Type B pancreatic cell (in vitro differentiated cells): ENCODE measurements at places on chromosomes 4 and X.

- no peaks in the 10 kb centered on the region for H3K27me3 ChIP-seq
- DNase-seq = no peak
- H3K27ac ChIP-seq = no peak overlapping the region
- H3K4me3 ChIP-seq = no peak overlapping the region
- H3K36me3 ChIP-seq = no peaks in the 10 kb centered on the region
- peaks cover 9% of the 10 kb centered on the region for H3K4me1 ChIP-seq
Observed at GRCh38 chr4:14853176-14853943, 148.9 kb upstream of the CPEB2 start.

GRCh38 chrX:114267142-114267541 lies 316.7 kb upstream of the HTR2C start:
- H3K36me3 ChIP-seq = no peaks in the 10 kb centered on the region
- no peak for DNase-seq
- H3K4me1 ChIP-seq = no peaks in the 10 kb centered on the region
- H3K4me3 ChIP-seq = no peak overlapping the region
- H3K27ac ChIP-seq = no peak overlapping the region

- peaks cover 23% of the 10 kb centered on the region for H3K4me1 ChIP-seq
- H3K27ac ChIP-seq = no peak overlapping the region
- no peak overlapping the region for H3K4me3 ChIP-seq
- no peaks in the 10 kb centered on the region for H3K27me3 ChIP-seq
- H3K36me3 ChIP-seq = no peaks in the 10 kb centered on the region
Observed at GRCh38 chr4:113170805-113171468, 121.5 kb downstream of the ANK2 start.

- H3K36me3 ChIP-seq = no peaks in the 10 kb centered on the region
- H3K27ac ChIP-seq = no peak overlapping the region
- no peaks in the 10 kb centered on the region for H3K27me3 ChIP-seq
- no peaks in the 10 kb centered on the region for H3K4me1 ChIP-seq
Observed at GRCh38 chrX:78725287-78725686, 22.2 kb upstream of the LPAR4 start.

GRCh38 chrX:150225756-150226155 lies 137.4 kb upstream of the MAMLD1 start:
- no peak overlapping the region for H3K4me3 ChIP-seq
- no peaks in the 10 kb centered on the region for H3K36me3 ChIP-seq
- H3K27ac ChIP-seq = no peak overlapping the region
- H3K27me3 ChIP-seq = peaks cover 9% of the 10 kb centered on the region
- no peaks in the 10 kb centered on the region for H3K4me1 ChIP-seq
- DNase-seq = peak; percentile 48

DNA sequence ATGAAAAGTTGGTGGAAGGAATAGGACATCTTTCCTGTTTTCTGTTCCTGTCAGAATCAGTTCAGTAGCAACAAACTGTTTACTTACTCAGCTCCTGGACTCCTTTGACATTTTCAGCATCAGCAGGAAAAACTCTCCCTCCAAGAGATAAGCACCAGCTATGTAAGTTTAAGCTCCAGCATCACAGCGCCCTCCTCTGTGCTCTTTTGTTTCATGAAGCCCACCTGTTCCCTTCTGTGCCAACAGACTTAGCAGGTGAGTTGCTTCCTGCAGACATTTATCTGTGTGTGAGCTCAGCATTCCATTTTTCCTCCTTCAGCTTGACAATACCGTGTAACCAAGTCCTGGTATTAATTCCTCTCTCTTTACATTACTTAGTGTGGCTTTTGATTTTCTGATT lies 644.1 kb upstream of the AGA start:
- peaks cover 5% of the 10 kb centered on the region for H3K27me3 ChIP-seq
- no peak overlapping the region for H3K27ac ChIP-seq
- H3K4me3 ChIP-seq = no peak overlapping the region
- no peaks in the 10 kb centered on the region for H3K36me3 ChIP-seq

DNA sequence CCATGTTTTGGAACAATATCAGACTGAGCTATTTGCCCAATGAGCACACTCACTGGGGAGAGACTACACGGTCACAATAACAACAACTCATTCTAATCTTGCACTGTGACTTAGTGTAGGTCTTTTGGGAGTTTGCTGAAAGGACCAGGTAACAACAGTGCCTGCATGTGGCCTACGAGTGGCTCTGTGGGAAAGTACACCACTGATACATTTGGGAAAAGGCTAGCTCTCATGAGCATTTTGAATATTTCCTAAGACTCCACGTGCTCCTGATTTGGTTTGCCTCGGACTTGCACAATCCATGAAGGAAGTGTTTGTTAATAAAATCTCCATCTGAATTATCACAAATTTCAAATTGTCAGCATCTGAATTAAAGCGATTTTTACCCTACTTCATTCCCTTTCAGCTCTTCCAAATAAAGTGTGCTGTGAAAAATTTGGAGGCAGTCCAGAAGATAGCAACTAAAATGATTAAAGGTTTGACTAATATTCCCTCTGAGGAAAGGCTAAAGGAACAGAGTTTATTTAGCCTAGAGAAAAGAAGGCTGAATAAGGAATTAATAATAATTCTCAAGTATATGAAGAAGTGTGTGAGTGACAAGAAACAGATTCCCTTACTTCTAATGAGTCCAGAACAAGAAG lies 406.4 kb downstream of the PPARGC1A start:
- no peak overlapping the region for H3K4me3 ChIP-seq
- no peaks in the 10 kb centered on the region for H3K4me1 ChIP-seq
- H3K27ac ChIP-seq = no peak overlapping the region
- H3K36me3 ChIP-seq = no peaks in the 10 kb centered on the region

DNA sequence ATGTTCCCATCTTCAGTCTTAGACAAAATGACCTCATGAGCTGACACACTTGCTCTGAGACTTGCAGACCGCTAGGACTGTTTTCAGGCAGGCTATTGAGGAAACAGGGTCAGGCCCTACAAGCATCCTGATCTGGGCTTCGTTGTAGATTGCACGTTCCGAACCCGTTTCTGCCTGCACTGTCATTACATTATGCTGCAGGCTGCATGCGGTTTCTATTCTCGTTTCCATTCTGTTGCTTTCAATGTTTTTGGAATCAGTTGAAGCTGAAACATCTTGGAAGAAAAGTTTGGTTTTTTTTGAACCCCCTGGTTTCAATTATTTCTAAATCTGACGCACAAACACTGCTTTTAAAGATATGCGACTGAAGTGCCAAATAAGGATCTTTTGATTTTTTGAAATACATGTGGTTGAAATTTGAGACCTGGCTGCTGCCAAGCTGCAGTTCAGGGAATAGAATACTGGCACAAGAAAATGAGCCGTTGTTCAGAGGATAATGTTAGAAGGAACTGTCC lies 716.1 kb upstream of the INTU start:
- no peaks in the 10 kb centered on the region for H3K27me3 ChIP-seq
- no peak overlapping the region for H3K4me3 ChIP-seq
- peaks cover 7% of the 10 kb centered on the region for H3K4me1 ChIP-seq
- H3K36me3 ChIP-seq = no peaks in the 10 kb centered on the region
- DNase-seq = no peak

DNA sequence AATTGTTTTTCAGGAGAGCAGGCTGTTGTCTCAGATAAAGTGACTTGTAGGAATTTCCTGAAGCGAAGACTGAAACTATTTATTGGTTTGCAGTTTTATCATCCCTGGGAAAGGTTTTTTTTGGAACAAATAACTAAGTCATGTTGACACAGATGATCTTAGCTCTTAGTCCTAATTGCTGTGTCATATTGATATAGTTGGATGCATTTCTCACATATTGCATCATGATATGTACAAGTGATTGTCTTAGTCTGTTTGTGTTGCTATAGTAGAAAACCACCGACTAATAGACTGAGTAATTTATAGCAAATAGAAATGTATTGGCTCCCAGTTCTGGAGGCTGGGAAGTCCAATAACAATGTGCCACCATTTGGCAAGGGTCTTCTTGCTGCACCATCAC lies 397.5 kb upstream of the PPP1R2C start:
- no peak overlapping the region for H3K4me3 ChIP-seq
- H3K27ac ChIP-seq = no peak overlapping the region
- DNase-seq = no peak
- no peaks in the 10 kb centered on the region for H3K4me1 ChIP-seq

DNA sequence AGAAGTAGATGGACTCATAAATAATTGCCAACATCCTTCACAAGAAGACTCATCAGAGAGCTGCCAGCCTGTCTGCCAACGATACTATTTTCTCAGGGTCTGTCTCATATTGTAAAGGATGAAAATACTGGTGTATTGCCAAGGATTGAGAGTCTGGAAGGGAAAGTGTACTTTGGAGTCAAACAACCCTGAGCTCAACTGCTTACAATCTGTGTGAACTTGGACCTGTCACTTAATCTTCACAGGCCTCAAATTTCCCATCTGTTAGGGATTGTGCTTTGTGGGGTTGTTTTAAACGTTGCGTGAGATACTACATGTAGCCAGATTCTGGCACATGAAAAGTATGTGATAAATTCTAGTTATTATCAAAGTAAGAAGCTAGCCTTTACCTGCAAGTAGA lies 169.1 kb downstream of the LHFPL1 start:
- DNase-seq = no peak
- no peaks in the 10 kb centered on the region for H3K4me1 ChIP-seq
- H3K27ac ChIP-seq = no peak overlapping the region
- H3K36me3 ChIP-seq = no peaks in the 10 kb centered on the region

GRCh38 chrX:1485033-1485432 lies 32.3 kb upstream of the ASMTL start:
- H3K27me3 ChIP-seq = peaks cover 5% of the 10 kb centered on the region
- H3K27ac ChIP-seq = no peak overlapping the region
- no peaks in the 10 kb centered on the region for H3K36me3 ChIP-seq

GRCh38 chr4:98491899-98492559 lies 166.4 kb downstream of the TSPAN5 start:
- H3K27ac ChIP-seq = peak overlapping the region; percentile 9
- H3K4me3 ChIP-seq = no peak overlapping the region
- H3K27me3 ChIP-seq = no peaks in the 10 kb centered on the region
- peaks cover 3% of the 10 kb centered on the region for H3K36me3 ChIP-seq
- peaks cover 22% of the 10 kb centered on the region for H3K4me1 ChIP-seq
- DNase-seq = no peak

DNA sequence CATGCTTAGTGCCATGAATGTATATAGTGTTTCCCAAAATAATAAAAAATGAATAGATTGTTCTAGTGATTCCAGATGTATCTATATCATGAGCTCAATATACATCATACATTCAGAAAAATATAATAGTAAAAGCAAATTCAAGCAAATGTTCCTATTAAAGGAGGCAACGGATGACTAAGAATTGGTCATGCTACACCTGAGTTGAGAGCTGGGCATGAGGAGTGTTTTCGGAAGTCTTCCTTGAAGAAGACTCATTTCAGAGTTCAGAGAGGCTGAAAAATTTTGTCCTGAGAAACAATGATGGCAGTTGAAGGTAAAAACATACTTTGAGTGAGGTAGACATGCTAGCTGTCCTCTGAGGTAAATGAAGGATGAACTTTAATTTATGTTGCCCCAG lies 79.3 kb upstream of the IL1RAPL2 start:
- H3K27ac ChIP-seq = no peak overlapping the region
- H3K27me3 ChIP-seq = no peaks in the 10 kb centered on the region
- H3K4me3 ChIP-seq = no peak overlapping the region
- no peak for DNase-seq
- H3K4me1 ChIP-seq = no peaks in the 10 kb centered on the region
- no peaks in the 10 kb centered on the region for H3K36me3 ChIP-seq

GRCh38 chr4:74665346-74665745 lies 129.0 kb downstream of the BTC start:
- no peak overlapping the region for H3K4me3 ChIP-seq
- H3K4me1 ChIP-seq = peaks cover 3% of the 10 kb centered on the region
- peaks cover 4% of the 10 kb centered on the region for H3K36me3 ChIP-seq
- H3K27ac ChIP-seq = no peak overlapping the region
- peaks cover 3% of the 10 kb centered on the region for H3K27me3 ChIP-seq

DNA sequence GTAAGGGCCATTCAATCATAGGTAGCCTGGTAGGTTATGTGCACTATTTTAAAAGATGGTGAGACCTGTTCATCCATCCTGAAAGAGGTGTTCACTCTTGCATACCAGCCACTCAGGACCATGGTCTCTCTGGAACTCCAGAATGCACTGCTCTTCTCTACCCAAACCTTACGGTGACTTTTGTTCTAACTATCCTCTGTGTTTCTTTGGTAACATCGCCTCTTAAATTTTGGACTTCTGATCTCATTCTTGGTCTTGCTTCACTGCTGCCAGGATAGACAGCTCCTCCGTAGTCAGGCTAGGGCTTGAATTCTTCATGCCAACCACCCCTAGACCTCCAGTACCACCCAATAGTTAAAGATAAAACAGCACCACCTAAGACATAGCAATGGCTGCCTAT lies 346.3 kb upstream of the GALNT7 start:
- peaks cover 3% of the 10 kb centered on the region for H3K4me1 ChIP-seq
- no peak overlapping the region for H3K4me3 ChIP-seq
- no peak overlapping the region for H3K27ac ChIP-seq
- no peaks in the 10 kb centered on the region for H3K27me3 ChIP-seq
- no peak for DNase-seq

DNA sequence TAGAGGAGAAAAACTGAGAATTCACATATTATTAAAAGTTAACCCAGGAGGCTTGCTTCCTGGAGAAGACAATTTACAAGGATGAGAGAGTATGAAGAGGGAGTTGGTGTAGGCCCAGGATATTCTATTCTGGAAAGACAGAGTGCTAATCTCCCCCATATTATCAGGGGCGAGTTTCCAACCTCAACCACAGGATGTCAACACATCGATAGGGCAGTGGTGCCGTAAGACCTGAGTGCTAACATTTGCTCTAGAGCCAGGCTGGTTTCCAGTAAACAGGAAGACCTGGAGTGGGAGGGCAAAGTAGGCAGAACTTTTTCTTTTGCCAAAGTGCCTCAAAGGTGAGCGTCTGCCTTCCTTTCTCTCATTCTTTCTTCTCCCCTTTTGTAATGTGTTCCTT lies 2.8 kb upstream of the AWAT1 start:
- H3K27ac ChIP-seq = no peak overlapping the region
- no peaks in the 10 kb centered on the region for H3K36me3 ChIP-seq
- no peaks in the 10 kb centered on the region for H3K27me3 ChIP-seq

DNA sequence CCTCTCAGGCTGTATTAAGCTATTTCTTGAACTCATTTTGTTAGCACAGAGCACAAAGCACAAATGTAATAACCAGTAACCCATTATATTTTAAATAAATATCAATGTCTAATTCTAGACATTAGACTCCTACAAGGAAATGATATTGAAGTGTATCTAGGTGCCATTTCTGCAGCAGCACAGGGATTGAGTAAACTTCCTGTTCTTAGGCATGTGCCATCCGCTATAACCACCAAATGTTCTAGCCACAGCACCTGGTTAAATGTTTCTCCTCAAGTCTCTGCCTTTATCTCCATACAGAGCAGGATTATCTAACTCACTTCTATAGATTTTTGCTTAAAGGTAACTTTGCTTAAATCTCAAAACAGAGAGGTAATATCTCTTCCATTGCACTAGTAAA lies 51.4 kb downstream of the SGMS2 start:
- DNase-seq = no peak
- peaks cover 5% of the 10 kb centered on the region for H3K4me1 ChIP-seq
- H3K4me3 ChIP-seq = no peak overlapping the region
- peak overlapping the region; percentile 6 for H3K27ac ChIP-seq
- no peaks in the 10 kb centered on the region for H3K27me3 ChIP-seq

- no peak overlapping the region for H3K27ac ChIP-seq
- no peak overlapping the region for H3K4me3 ChIP-seq
- no peak for DNase-seq
- no peaks in the 10 kb centered on the region for H3K36me3 ChIP-seq
- no peaks in the 10 kb centered on the region for H3K27me3 ChIP-seq
Observed at GRCh38 chrX:155148724-155149537, 67.3 kb upstream of the VBP1 start.

- no peak for DNase-seq
- H3K4me3 ChIP-seq = no peak overlapping the region
- H3K27me3 ChIP-seq = no peaks in the 10 kb centered on the region
- no peak overlapping the region for H3K27ac ChIP-seq
Observed at GRCh38 chr4:1310796-1311631, 21.3 kb downstream of the MAEA start.
